ENCODE measurements at places on chromosomes 2 and 18.

- DNase-seq = no peak
Measured at GRCh38 chr2:101995804-101996203, 4.0 kb downstream of the IL1R2 start.

DNA sequence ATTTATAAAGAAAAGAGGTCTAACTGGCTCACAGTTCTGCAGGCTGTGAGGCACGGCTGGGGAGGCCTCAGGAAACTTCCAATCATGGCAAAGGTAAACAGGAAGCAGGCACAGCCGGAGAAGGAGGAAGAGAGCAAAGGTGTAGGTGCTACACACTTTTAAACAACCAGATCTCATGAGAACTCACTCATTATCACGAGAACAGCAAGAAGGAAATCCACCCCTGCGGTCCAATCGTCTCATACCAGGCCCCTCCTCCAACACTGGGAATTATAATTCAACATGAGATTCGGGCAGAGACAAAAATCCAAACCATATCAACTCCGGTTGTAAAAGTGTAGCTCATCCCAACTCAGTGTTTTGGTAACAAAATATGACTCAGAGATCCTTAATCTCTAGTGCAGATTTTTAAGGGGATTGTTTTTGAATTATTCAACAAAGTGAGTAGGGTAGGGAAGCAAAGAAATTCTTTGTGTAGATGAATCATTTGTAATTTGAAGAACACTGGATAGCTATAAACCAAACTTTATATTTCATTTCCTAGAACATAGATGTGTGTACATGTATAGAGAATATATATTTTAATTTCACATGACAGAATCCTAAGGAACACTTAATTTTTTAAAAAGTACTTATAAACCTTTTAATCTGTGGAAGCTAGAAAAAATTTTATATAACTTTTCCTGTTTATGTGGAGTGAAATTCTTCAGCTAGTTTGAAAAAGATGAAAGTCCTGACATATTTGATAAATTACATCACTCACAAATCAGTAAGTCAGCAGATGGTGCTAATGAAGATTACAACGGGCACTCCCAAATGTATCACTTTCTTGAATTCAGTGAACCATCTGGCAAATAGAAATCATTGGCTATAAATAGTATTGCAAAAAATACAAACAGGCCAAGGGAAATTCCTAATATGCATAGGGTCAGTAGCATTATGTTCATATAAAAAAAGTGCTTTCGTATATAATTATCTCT is 130.1 kb downstream of the OLA1 start:
- no peak for DNase-seq

DNA sequence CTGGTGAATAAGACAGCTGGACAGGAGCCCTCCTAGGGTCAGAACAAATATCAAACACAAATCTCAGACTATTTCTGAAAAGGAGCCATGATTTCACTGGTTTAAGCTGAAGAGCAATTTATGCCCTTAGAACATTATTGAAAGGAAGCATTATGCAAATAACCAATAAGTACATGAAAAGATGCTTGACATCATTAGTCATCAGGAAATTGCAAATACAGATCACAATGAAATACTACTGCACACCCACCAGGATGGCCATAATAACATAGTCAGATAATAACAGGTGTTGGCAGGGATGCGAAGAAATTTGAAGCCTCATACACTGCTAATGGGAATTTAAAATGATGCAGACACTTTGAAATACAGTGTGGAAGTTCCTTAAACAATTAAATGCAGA is 176.4 kb upstream of the RAB6C start:
- DNase-seq = no peak

GRCh38 chr2:118372886-118373830 is 284.9 kb downstream of the INSIG2 start:
- DNase-seq = no peak

DNA sequence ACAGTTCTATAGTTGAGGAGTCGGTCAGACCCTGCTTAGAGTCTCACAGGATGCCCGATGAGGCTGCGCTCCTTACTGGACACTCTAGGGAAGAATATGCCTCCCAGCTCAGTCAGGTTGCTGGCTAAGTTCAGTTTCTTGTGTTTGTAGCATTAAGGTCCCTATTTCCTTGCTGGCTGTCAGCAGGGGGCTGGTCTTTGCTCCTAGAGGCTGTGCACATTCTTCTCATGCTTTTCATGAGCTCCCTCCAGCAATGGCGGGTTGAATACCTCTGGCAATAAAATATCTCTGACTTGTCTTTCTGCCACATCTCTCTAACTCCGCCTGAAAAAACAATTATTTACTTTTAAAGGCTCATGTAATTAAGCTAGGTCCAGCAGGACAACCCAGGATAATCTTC is 79.4 kb upstream of the DNAJC10 start:
- DNase-seq = no peak

DNA sequence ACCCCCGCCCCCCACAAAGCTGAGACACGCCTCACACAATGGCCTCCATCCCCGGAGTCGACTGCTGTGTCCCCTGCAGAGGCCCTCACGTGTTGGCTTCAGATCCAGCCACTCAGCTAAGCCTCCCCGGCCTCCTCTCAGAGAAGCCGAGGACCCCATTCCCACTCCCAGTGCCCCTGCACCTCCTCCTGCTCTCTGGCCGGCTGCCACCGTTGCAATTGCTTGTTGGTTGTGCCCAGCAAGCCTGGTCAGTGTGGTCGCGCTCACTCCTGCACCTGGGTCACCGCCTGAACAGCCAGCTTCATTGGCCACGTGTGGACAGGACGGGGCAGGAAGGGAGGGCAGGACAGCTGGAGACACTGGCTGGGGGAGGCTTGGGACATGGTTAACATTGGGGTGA is 191.5 kb upstream of the SALL3 start:
- DNase-seq = no peak
